Brain pericyte (primary cell): ENCODE measurements at places on chromosomes 5 and 9.

GRCh38 chr9:77600810-77601209 is 47.3 kb downstream of the GNA14 start:
- DNase-seq = no peak

GRCh38 chr5:31604644-31605043 is 34.3 kb upstream of the PDZD2 start:
- no peak for DNase-seq

GRCh38 chr5:117433818-117434217 is 859.2 kb upstream of the SEMA6A start:
- no peak for DNase-seq

DNA sequence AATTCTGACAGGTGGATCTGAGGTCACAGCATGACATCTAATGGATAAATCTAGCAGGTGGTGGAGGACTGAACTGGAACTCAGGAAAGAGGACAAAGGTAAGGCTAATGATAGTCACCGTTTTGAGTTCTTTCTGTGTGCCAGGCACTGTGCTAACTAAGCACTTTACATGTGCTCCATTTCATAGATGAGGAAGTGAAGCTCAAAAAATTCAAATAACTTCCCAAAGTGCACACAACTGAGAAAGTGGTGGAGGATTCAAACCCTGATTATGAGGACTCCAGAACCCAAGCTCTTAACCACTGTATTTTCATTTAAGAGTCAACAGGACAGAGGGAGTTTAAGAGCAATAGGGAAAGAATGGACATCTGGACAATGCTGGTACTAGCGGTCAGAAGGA is 7.1 kb upstream of the DELE1 start:
- no peak for DNase-seq

DNA sequence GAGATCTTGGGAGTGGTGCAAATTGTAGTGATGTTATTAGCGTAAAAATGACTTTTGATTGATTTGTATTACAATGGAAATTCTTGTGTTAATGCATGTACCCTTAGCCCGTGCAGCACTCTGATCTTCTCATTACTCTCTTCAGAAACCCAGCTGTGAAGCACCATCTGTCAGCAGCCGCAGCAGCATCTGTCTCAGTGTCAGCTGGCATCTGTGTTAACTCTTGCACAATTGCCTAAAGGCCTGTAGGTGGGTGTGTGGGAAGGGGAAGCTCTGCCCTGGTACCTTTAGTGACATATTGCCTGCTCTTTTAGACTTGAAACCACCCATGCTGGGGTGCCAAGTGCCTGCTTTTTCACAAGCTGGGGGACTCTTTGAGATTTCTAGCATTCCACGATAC is 101.3 kb downstream of the FBXL7 start:
- DNase-seq = no peak

GRCh38 chr5:122788371-122788770 is 13.5 kb downstream of the SNX2 start:
- DNase-seq = no peak

GRCh38 chr5:20537911-20538703 is 550.1 kb upstream of the CDH18 start:
- DNase-seq = no peak

GRCh38 chr5:170105642-170106611 is at the start of gene FOXI1:
FOXI1 (plus strand) TSS chr5:170105897; CDS start chr5:170105958, 61 bp downstream.
- DNase-seq = no peak

GRCh38 chr5:97525780-97526179 is 342.7 kb upstream of the RIOK2 start:
- no peak for DNase-seq

- DNase-seq = no peak
Measured at GRCh38 chr5:146903789-146904188, 25.2 kb upstream of the PPP2R2B start.

DNA sequence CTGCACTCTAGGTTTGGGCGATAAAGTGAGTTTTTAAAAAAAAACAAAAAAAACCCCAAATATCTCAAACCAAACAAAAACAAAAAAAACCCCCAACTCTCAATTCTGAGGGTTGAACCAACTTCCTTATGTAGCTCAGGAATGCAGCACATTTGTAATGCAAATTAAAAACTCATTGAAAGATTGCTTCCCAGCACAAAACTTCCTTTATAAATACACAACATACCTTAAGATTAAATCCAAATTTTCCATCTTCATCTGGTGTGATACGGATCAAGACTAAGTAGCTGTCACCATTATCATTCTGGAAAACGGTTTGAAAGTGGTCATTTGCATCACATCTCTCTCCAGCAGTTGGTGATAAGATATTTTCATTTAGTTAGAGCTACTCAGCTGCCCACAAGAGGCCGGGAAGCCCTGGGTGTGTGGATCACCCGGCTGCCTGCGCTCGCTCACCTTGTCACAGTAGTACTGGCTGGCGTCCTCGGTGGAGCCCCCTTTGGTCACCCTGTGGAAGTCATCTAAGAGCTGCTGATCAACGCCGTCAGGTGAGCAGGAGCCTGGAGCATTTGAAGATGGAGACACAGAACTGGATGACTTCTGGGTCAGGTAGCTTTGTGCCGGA is 88.2 kb downstream of the PTPN3 start:
- no peak for DNase-seq

- DNase-seq = peak; percentile 74
Measured at GRCh38 chr9:84170521-84171141, 169.9 kb downstream of the SLC28A3 start.

DNA sequence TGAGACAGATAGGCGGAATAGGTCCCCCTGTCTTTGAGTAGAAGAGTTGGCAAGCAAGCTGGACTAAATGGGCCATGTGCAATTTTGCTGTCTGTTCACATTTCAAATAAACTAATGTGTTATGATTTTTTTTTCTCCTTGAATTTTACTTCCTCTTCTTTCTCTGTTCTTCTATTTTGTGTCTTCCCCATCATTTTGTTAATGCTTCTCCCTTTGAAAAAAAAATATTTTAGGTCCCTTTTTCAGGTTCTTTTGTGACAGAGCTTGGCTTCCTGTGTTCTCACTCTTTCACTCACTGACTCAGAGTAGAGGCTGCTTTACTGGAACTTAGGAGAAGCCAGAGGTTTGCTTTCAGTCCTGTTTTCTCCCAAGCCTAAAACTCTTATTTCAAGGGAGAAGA is 48.1 kb downstream of the PTCD2 start:
- DNase-seq = no peak

GRCh38 chr9:132877824-132878694 is at the start of gene AK8:
AK8 (minus strand) TSS chr9:132878284; CDS start chr9:132878255, 29 bp downstream.
- DNase-seq = peak; percentile 17

- DNase-seq = no peak
Measured at GRCh38 chr5:77398896-77399295, 93.2 kb downstream of the WDR41 start.

- no peak for DNase-seq
Measured at GRCh38 chr9:37582548-37583157, 6.5 kb upstream of the FBXO10 start.

GRCh38 chr9:101037430-101037829 is 8.9 kb downstream of the PLPPR1 start:
- no peak for DNase-seq

- no peak for DNase-seq
Measured at GRCh38 chr5:107513337-107514085, 157.2 kb downstream of the EFNA5 start.

DNA sequence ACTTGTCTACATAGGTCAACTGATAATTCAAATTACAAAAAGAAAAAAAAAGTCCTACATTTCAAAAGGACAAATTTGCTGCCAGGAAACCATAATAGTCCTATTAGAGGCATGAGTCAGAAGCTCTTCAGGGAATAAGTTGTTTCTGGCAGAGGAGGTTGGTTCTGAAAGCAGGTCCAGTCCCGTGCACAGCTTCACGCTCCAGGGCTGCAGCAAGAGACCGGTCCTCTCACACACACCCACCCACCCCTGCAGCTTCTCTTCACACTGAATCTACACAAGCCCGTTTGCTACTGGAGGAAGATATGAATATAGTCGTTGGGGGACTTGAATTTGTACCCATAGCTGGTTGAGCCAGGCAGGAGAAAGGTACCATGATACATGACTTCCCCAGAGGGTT is 36.9 kb upstream of the SLC1A3 start:
- DNase-seq = peak; percentile 40

GRCh38 chr5:62980884-62981283 is 402.3 kb downstream of the LRRC70 start:
- DNase-seq = no peak

GRCh38 chr9:137764171-137764671 is 113.4 kb upstream of the CACNA1B start:
- DNase-seq = no peak

- no peak for DNase-seq
Measured at GRCh38 chr5:88826646-88827585, 56.1 kb downstream of the MEF2C start.

- no peak for DNase-seq
Measured at GRCh38 chr9:23686257-23686656, 139.8 kb downstream of the ELAVL2 start.

- no peak for DNase-seq
Measured at GRCh38 chr5:53109056-53109442, 508 bp downstream of the MOCS2 start.

- no peak for DNase-seq
Measured at GRCh38 chr5:80090884-80091166, 55.7 kb downstream of the THBS4 start.

DNA sequence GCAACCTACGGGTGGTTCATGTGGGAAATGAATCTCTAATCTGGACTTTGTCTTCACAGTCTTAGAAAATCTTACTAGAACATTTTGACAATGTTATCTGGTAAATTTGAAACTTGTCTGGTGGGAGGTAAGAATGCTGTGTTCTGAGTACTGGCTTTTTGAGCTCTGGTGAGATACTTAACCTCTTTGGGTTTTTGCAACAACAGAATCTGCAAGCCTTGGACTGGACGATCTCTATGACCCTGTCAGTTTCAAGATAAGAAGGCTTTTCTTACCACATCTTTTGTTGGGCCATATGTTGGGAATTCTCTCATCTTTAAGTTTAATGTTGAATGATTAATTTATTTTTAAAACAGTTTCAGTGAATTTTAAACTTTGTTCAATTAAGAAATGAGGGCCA is 112.9 kb downstream of the GOLPH3 start:
- no peak for DNase-seq

- no peak for DNase-seq
Measured at GRCh38 chr9:26263478-26263877, 585.2 kb upstream of the TUSC1 start.

- DNase-seq = peak; percentile 1
Measured at GRCh38 chr5:18220631-18221030, 586.4 kb downstream of the TAF11L14 start.

DNA sequence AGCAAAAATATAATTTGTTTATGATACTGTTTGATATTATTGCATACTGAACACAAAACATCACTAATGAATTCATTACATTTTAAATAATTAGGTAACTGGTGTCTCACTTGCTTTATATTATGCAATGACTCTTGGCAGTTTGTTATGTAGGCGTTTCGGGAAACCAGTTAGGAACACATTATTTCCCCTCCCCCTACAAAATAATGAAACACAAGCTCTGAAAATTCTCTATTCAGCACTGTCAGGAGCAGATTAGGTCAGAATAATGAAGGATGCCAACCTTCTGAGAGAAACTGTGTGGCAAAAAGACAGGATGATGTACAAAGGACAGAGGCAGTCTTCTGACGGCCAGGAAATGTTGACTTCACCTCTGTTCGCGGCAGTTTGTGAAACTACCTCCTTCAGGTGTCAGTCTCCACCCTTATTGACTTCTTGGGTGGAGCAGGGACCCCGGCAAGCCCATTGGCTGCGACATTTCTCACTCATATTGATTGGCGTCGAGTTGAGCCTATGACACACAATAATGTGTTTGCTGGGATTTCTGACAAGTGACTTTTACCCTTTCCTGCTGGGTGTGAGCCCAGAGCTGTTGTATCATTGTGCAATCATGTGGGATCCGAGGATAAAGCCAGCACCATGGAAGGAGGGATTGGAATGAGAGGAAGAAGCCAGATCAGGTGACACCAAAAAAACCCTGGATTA is 33.9 kb downstream of the SH3PXD2B start:
- no peak for DNase-seq

GRCh38 chr5:173752653-173753052 is 135.5 kb upstream of the CPEB4 start:
- DNase-seq = no peak

- DNase-seq = no peak
Measured at GRCh38 chr5:77329664-77330430, 119.4 kb downstream of the PDE8B start.

- DNase-seq = no peak
Measured at GRCh38 chr9:36935332-36935731, 98.7 kb downstream of the PAX5 start.

GRCh38 chr5:34042321-34042720 is 692 bp downstream of the C1QTNF3 start:
- DNase-seq = no peak

DNA sequence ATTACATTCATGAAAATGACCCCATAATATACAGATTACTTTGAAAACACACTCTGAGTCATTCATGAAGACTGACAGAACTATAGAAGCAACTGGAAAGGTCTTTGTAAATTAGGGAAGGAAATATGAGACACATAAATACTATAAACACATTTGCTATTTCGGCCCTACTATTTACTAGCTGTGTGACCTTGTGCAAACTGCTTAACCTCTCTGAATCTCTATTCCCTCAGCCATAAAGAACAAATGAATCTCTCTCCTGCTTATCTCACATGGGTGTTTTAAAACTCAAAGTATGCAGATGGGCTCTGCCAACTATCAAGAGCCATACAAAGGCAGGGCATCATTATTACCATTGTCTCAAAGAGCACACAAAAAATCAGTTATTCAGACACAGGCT is 52.9 kb downstream of the APBA1 start:
- no peak for DNase-seq

DNA sequence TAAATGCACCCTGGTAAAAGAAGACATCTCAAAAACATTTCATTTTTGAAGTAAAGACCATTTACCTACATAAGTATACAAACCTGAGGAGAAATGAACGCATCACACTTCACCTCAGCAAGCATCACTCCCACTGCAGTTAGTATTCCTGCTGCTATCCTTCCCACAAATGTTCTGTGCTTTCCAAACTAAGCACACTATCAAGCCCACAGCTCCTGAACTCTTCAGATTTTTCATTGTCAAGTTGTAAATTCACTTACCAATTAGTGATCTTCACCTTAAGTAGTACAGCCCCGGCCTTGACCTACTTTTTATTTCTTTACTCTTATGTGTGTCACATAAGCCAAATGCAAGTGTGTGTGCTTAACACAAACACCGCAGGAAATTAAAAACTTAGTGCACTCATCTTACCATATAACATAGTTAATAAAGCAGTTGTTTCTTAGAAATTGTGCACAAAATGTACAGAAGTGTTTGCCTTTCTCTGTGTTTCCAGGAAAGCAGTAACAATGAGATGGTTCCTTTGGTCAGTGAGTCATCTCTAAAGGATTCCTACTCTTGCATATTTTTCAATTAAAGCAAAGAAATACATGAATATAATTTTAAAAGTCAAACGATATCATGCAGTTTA is 169.4 kb downstream of the APBA1 start:
- DNase-seq = no peak

GRCh38 chr9:119268985-119269384 is 100.2 kb downstream of the BRINP1 start:
- DNase-seq = no peak
